Left renal pelvis (tissue), 4 donors: ENCODE measurements at places on chromosomes 16 and 17.

GRCh38 chr17:65677932-65678331 lies 116.5 kb upstream of the AXIN2 start:
- no peak for DNase-seq

DNA sequence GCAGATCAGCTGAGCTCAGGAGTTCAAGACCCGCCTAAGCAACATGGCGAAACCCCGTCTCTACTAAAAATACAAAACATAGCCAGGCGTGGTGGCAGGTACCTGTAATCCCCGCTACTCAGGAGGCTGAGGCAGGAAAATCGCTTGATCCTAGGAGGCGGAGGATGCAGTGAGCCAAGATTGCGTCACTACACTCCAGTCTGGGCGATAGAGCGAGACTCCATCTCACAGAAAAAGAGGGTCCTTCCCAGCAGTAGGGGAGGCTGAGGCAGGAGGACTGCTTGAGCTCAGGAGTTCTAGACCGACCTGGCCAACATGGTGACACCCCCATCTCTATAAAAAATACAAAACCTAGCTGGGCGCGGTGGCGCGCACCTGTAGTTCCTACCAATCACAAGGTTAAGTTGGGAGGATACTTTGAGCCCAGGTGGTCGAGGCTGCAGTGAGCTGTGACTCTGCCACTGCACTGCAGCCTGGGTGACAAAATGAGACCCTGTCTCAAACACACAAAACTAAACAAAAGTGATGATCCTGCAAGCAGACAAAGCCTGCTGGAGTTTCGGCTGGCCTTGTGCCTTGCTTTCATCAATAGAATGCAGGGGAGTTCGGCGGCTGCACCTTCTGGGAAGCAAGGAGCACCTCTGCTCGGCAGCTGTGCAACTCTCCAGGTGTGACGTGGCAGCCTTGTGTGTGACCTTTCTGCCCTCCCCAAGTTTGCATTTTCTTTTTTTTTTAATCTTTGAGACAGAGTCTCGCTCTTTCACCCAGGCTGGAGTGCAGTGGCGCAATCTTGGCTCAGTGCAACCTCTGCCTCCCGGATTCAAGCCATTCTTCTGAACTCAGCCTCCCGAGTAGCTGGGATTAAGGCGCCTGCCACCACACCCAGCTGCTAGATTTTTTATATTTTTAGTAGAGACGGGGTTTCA lies 12.4 kb upstream of the YWHAE start:
- DNase-seq, result no peak

DNA sequence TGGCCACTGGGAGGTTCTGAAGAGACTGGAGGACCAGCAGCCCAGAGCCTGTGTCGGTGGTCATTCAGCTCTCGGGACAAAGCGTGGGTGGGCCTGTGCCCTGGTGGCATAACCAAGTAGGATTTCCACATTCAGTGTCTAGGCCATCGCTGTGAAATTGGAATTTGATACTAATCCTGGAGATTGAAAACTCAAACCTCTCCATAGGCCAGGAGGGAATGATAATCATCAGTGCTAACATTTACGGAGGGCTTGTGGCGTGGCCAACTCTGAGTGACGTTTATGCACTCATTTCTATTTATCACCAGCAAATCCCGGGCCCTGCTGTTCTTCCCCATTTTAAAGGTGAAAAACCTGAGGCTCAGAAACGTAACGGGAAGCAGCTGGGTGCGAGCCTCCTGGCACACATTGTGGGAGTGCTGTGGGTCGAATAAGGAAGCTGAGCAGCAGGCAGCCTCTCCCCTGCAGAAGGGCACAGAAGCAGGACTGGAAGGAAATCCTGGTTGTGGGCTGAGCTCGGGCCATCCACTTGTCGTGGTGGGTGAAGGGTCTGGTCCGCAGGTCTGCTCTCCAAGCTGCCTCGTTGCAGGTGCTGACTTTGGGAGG lies 33.1 kb downstream of the RAI1 start:
- no peak for DNase-seq

GRCh38 chr17:49815761-49816281 lies 27.3 kb downstream of the KAT7 start:
- DNase-seq, result no peak

- no peak for DNase-seq
These were observed 62.3 kb downstream of the SSH2 start for GRCh38 chr17:29867643-29868181.

- no peak for DNase-seq
These were observed 307.6 kb downstream of the ZFHX3 start for GRCh38 chr16:72740347-72740746.

DNA sequence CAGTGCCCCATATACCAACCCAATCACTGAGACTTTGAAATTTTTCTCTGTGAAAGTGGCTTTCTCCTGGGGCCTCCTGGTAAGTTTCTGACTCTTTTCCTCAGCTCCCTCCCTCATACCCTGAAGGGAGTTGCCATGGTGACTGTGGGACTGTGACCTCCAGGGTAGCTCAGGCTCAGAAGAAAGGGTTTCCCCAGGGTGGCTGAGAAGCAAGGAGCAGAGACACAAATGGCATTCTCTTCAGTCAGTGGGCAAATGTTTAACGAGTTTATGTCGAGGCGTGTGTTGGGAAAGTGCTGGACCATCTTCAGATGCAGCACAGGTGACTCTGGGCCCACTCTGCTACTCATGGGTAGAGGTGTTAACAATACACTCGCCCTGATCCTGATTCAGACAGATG lies 46.8 kb downstream of the MRPS23 start:
- no peak for DNase-seq

GRCh38 chr16:70290949-70291519 lies 1.7 kb upstream of the AARS1 start:
- no peak for DNase-seq

- DNase-seq, result no peak
These were observed 541 bp downstream of the RHBDF2 start for GRCh38 chr17:76500747-76501017.
